ENCODE measurements at places on chromosomes 1 and 21.

GRCh38 chr1:7912743-7913557, 27.7 kb downstream of the TNFRSF9 start:
- no peak overlapping the region for H3K27ac ChIP-seq
- no peak for DNase-seq
- H3K4me3 ChIP-seq, result no peak overlapping the region
- H3K4me1 ChIP-seq, result no peaks in the 10 kb centered on the region
- H3K27me3 ChIP-seq, result no peaks in the 10 kb centered on the region

DNA sequence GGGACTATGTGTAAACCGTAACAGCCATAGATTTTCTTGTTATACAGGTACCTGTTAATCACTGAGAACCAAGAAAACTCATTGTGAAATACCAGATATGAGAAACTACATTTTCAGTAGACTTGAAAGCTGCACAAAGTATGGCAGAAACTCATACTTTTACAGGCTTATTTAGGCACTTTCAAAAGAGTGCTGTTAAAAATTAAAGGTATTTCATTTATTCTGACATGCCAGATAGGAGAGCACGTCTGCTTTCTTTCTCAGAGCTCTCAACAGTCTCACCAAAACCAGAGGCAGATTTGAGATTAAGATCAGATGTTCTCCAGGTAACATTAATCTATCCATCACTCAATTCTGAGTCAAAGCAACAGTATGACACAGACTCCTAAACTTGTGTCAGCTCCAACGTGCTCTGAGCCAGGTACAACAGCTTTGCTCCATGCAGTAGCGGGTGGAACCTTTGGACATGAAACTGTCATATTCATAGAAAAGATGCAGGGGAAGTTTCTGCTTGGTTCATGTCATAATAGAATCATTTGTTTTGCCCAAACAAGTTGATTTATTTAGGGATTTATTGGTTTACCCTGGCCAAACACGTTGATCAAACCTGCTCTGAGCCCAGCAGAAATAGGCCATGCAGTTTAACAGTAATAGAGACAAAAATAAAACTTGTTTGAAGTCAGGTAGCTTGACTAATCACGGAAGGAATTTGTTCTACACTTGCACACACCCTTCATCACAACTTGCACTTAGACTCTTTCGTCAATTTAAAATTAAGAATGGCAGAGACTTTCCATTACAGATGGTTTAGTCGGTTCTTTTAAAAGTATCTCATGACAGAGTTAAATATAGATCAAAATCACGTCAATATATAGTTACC, 20.8 kb upstream of the TSNAX start:
- no peak overlapping the region for H3K4me3 ChIP-seq
- no peaks in the 10 kb centered on the region for H3K4me1 ChIP-seq
- DNase-seq, result no peak
- H3K27ac ChIP-seq, result no peak overlapping the region
- H3K36me3 ChIP-seq, result no peaks in the 10 kb centered on the region

DNA sequence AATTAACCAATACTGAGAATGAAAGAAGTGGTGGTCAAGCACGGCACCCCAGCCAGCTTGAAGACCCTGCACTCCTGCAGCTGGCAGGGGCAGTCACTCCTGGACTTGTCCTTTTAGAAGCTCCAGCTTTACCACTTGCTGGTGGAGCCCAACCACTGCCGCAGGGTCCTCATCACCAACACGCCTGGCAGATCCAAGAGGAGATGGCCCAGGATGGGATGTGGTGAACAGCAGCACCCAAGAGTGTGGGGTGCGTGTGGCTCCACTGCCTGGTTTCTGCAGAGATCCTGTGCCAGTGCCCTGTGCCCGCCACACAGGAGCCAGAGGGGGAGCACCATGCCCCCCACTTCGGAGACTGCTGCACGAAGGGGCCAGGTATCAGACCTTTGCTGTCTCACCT, 13.5 kb downstream of the CR1L start:
- no peak overlapping the region for H3K27ac ChIP-seq
- no peak for DNase-seq
- H3K4me1 ChIP-seq, result no peaks in the 10 kb centered on the region
- no peaks in the 10 kb centered on the region for H3K27me3 ChIP-seq
- no peak overlapping the region for H3K4me3 ChIP-seq

DNA sequence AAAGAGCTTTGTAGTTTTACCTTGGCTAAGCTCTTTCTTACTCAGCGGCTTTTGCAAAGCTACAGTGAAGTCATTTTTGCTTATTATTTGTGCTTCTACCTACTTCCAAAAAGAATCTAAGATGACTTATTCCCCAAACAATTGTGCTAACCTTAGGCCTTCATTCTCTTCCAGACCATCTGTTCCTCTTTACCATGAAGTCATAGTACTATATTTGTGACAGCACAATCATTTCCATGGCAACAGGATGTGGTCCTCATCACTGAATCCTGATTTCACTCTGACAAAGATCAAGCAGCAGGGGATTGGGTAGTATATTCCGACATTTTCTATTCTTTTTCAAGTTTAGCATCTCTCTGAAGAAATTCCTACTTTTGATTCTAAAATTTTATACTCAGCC, 24.8 kb upstream of the NMNAT2 start:
- H3K27ac ChIP-seq, result no peak overlapping the region
- no peak for DNase-seq
